ENCODE measurements at places on chromosomes 4 and X.

GRCh38 chr4:83546786-83547185 lies 10.9 kb downstream of the GPAT3 start:
- peak; percentile 70 for DNase-seq

GRCh38 chrX:11768039-11768438 lies 10.0 kb downstream of the MSL3 start:
- DNase-seq = no peak

DNA sequence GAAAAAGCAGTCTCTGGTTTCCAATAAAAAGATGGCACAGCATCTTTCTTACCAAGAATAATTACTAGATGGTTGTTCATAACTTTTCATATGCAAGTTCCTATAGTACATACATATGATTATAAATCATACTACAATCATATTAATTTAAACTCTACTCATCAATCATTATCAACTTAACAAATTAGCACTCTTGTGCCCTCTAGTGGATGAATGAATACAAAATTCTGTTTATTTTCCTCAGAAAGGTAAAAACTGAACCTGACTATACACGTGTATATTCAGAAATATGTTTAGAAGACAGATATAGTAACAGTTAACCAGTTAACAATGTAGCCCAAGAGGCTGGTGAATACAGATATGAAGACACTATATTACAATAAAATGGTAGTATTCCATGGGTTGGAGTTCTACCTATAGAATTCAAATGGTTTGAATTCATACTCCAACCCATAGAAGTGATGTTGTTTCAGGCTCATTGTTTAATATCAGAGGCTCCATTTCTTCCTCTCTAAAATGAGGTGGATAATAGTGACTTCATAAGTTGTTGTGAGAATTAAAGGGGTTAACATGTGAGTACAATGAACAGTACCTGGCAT lies 100.0 kb downstream of the ADAMTS3 start:
- DNase-seq = peak; percentile 79

DNA sequence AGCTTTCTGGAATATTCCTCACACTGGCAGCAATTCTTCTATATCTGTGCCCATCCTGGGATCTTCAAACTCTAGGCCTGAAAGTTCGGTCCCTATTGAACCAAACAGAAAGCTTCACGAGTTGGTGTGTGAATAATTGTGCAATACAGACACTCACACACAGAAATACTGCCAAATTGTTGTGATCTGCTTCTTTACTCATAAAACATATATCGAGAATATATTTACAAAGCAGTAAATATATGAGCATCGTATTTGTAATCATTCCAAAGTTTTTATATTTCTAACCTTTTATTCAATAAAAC lies 56.6 kb upstream of the BEX4 start:
- no peak for DNase-seq

DNA sequence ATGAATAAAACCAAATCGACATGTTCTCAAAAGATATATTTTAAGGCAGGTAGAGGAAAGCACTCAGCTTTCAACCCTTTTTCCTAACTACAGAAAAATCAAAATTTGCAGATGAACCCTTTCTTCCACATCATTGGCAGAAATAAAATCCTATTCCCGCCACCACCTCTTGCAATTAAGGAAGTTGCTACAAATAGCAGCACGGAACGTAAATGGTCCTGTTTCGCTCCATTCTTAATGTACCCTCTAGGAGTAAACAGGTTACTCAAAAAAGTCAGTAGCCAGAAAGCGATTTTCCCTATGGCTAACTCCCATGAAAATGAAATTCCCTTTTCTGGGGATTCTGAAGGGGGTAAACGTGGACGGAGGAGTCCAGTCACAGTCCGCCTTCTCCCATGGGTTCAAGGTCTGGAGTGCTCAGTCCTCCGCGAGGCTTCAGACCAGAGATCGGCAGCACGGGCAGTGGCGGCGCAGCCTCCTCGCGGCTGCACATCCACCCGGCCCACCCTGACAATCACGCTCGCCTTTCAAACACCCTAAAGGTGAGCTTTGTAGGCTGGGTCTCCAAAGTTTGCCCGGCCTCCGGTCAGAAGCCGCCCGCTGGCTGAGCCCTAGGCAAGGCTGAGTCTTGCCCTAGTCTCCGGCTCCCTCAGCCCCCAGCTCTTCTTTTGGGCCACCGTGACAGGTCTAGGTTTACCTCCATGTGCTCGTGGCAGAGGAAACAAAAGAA lies 1.8 kb downstream of the ATP11C start:
- peak; percentile 36 for DNase-seq

- DNase-seq = no peak
These were observed 4.5 kb downstream of the CYSLTR1 start for GRCh38 chrX:78322863-78323262.

GRCh38 chr4:112185740-112186670 lies 40.8 kb downstream of the FAM241A start:
- no peak for DNase-seq

- no peak for DNase-seq
These were observed 11.5 kb downstream of the HERC6 start for GRCh38 chr4:88390128-88390527.

DNA sequence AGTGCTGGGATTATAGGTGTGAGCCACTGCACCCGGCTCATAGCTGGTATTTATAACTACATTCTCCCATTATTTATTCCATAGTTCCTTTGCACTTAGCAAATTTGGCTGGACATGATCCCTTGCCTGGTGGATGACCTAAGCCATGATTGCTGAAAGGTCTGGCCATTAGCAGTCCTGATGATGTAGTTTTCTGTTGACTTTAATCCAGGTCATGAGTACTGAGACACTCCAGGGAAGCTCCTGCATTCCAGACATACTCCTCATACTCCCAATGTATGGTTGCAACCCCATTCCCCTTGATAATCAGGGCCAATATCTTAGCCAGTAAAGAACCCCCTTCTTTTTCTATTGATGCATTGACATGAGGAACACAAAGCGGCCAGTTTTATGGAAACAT lies 24.4 kb upstream of the MGST2 start:
- DNase-seq = no peak

DNA sequence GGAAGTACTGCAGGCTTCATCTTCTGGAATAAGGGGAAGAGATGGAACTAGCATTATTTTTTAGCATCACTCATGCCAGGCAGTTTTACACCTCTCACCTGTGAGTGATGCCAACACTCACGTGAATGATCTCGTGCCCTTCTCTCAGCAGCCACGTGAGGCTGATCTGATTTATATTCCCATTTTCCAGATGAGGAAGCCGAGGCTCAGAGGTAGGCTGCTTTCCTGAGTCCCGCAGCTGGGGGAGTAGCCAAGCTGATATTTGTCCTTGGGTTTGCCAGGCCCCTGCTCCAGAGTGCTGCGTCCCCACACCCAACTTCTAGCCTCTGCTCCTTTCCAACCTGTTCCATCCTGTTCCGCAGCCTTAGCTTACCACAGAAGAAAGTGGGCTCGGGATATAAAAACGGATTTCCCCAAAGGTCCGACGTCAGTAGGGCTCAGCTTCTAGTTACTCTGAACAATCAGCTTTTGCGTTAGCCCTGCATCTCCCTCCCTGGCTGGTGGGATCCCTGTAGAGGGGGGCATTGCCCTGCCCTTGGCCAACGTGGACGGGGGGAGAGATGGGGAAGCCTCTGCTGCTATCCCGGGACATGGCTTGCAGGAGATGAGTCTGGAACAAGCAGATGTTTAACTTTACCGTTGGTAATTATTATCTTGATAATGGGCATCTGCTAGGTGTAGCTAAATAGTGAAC lies 9.3 kb downstream of the EVC start:
- no peak for DNase-seq

DNA sequence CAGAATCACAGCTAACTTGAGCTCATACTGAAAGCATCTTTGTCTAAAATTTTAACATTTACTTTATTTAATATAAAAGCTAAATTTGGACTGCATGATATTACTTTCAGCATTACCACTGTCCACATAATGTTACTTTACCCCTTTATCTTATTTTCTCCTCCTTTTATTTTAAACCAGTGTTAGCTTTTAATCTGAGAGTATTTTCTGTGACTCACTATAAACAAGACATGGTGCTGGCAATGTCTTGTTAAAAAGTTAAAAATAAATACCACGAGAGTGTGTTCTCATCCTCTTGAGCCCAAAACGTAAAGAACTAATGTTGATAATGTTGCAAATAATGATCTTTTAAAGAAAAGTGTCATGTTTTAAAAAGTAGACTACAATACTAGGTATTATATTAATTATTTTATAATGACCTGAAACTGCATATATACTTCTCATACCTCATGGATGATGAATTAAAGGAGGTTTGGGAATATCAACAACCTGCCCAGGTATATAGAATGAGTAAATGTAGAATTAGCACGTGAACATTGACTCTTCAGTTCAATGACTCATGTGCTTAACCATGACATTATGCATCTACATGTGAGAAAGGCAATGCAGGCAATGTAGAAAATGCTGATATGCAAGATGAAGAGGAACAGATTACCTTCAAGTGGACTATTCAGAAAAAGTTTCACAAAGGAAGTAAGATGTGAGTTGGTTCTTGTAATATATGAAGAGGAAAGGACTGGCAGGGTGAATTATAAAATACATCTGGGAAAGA lies 454.1 kb upstream of the ADGRL3 start:
- no peak for DNase-seq

DNA sequence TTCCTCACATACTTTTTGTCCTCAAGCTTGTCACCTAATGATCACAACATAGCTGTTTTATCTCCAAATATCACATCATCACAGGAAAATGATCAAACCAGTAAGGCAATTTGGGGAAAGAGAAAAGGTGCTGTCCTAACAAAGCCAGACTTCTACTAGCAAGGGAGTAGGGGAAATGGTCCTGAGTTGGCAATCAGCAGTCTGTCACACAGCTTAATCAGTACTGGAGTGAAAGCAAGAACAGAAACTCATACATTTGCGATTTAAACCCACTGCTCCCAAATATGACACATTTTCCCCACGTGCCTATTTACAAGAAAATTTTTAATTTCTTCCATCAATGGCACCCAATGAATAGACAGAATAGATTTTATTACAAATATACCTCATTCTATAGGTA lies 546.8 kb upstream of the FMR1 start:
- no peak for DNase-seq

GRCh38 chr4:183185018-183185417 lies 86.0 kb downstream of the WWC2 start:
- no peak for DNase-seq

DNA sequence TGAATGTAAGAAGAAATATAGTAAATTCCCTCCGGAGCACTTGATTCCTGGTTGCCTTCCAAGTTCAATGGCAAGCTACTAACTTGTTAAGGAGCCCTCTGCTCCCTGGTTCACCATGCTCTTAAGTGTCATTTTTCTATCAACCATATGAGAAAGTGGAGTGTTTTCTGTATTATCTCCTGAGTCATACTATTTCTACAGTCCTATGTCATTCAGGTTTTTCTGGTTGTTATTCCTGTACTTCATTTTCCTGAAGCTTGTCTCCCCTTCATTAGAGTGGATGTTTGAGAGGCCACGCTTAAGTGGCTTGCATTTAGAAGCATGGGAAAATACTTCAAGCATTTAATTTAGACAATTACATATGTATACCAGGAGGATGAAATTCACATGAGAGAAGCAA lies 14.7 kb upstream of the EPGN start:
- DNase-seq = no peak
